Neural progenitor cell (in vitro differentiated cells): ENCODE measurements at places on chromosomes 13 and 19.

DNA sequence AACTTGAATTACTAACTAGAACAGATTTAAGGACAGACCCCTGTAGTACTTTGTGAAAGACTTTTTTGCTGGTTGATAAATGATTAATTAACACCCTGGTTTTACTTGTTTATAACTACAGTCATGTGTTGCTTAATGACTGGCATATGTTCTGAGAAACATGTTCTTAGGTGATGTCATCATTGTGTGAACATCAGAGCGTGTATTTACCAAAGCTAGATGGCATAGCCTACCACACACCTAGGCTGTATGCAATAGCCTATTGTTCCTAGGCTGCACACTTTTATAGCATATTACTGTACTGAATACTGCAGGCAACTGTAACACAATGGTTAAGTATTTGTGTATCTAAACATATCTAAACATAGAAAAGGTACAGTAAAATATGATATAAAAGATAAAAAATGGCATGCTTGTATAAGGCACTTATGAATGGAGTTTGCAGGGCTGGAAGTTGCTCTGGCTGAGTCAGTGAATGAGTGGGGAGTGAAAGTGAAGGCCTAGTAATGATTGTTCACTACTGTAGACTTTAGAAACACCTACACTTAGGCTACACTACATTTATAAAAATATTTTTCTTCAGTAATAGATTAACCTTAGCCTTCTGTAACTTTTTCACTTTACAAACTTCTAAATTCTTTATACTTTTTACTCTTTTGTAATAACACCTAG is 260.3 kb downstream of the KCNRG start:
- no peak for DNase-seq

- no peak for DNase-seq
Observed at GRCh38 chr19:38006361-38007045, 99.5 kb downstream of the SIPA1L3 start.

GRCh38 chr13:72156760-72157159 is 289.8 kb upstream of the DACH1 start:
- no peak for DNase-seq

GRCh38 chr19:50223439-50223716 is 20.0 kb downstream of the MYH14 start:
- no peak for DNase-seq

DNA sequence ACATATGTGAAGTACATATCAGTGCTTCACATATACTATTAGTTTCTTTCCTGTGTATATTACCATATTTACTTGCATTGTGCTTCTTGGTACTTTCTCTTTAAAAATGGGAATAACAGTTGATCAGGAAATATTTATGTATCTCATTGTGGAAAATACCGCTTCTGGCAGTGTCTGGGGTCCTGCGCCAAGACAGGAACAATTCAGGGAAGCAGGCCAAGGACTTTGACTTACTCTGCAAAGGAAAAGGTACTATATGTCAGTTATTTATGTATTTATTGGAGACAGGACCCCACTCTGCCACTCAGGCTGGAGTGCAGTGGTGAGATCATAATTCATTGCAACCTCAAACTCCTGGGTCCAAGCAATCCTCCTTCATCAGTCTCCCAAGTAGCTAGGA is 57.7 kb upstream of the NBEA start:
- DNase-seq: no peak
